ENCODE measurements at places on chromosomes 5 and 9.

GRCh38 chr5:77885519-77885918 lies 109.4 kb upstream of the TBCA start:
- DNase-seq = no peak

- no peak for DNase-seq
These were observed 265.5 kb upstream of the ADAMTSL1 start for GRCh38 chr9:18208166-18209059.

GRCh38 chr9:91905991-91906469 lies 44.0 kb downstream of the ROR2 start:
- no peak for DNase-seq

DNA sequence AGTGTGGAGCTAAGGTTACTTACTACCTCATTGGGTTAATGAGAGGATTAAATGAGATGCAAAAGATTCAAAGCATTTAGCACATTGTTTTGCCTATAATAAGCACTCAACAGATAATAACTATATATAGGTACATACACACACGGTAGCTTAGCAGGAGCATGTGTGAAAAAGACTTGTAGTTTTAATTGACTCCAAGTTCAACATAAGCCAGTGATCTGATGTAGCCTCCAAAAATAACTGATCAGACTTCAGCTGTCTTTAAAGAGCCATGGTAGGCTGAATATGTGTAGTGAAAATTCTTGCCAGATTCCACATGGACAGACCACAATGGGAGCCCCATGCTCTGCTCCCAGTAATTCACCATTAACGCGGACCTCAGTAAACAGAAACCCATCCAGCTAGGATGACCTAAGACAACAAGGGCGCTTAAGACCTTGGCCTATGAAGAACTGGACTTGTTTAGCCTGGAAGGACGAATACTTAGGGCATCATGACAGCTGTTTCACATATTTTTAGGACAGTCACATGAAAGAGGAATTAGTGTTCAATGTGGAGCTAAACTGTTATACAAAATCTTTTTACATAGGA lies 115.1 kb upstream of the ZNF366 start:
- no peak for DNase-seq

GRCh38 chr9:113578882-113579282 lies 115.4 kb downstream of the RGS3 start:
- peak; percentile 77 for DNase-seq

DNA sequence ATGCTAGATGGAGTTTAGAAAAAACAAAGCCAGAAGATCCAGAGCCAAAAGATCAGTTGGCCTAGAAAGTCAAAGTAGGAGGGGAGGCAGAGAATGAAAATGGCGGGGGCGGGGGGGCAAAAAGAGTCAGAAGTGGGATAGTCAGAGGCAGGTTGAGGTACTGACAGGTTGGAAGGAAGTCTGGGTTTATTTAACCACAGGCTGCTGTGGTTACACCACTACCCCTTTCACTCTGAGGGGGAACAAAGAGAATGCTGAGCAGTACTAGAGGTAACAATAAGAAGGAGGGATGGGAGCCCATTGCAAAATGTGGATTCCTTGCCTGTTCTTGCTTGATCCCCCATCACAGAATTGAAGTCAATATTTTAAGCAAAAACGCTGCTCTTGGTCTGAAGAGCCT lies 111.8 kb downstream of the CAVIN4 start:
- no peak for DNase-seq

DNA sequence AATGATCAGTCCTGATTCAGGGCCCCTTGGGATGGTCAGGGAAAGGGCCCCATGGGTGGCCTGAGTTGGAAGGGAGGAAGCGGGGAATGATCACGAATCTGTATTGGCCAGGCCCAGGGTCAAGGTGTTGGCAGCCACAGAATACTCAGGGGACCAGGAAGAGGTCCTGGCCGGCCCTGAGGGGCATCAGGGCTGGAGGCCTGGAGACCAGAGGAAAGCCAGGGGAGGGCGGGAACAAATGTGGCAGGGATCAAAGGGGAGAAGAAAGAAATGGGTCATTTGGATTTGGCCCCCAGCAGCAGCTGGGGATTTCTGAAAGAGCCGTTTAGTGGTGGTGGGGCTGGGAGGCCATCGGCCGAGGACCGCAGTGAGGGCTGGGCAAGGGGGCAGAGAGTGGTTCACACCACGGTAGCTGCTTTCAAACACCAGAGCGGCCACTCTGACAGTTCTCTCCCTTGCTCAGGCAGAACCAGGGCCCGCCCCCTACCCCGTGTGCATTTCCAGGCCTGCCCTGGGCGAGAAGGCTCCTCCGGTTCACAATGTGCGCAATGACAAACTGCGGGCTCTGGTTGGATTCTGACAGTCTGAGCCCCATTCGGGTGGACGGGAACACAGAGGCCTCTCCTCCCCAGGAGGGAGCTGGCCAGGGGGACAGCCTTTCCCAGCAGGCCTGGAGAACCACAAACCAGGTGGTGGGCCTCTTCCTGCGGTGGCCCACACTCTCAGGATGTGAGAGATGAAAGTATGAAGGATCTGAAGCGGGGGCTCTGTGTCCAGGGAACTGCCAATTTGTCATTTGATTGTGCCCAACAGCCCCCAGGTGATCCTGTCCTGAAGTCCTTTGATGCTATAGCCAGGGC lies 220.3 kb upstream of the IER5L start:
- DNase-seq = no peak

DNA sequence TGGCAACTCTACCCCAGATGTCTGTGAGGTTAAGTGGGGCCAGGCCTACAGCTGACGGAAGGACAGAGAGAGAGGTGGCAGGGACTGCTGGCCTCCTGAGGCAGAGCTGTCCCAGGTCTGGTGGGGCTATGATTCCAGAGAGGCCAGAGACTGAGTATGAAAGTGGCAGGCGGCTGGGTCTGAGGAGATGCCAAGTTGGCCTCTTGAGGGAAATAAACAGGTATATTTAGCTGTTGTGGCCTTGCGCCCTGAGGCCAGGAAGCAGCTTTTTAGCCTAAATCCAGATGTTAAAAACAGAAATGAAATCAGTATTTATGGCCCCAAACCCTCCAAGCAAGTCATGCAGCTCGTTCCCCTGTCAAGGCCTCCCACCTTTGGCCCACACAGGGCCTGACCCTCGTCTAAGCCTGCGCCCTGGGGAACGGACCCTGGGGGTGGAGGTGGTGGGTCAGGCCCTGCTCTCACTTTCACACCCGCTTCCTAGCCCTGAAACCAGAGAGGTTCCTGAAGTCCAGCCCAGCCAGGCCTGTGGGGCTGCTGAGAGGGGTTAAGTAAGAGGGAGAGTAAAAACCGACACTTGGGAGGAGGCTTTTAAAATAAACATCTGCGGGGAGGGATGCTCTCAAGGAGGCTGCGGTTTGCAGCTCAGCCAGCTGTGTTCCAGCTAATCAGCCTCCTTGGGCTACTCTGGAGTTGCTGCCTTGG lies 18.7 kb downstream of the PCDHGC5 start:
- no peak for DNase-seq

DNA sequence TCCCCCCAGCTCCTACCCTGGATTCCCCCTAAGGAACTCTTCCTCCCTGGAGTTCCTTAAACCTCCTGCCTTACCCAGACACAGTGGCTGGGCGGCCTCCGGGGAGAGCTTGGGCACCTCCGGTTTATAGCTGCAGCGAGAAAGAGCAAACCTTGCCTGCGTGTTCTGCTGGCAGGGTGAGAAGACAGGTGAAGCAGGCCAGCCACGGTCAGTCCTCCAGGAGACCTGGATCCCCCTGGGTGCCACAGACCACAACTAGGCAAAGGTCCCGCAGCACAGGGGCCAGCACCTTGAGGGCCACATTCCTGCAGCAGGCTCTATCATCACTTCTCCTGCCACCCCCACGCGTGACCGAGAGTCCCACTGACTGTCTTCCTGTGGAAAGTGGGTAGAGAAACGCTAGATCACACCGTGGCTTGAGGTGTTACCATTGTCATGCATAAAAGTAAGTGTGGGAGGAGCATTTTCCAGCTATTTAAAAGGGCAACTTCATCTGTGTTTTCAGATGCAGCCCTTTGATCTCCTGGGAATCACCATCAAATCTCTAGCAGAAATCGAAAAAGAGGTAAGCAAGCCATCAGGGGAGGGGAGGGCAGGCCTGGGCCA lies 130.2 kb upstream of the LMX1B start:
- DNase-seq = no peak

DNA sequence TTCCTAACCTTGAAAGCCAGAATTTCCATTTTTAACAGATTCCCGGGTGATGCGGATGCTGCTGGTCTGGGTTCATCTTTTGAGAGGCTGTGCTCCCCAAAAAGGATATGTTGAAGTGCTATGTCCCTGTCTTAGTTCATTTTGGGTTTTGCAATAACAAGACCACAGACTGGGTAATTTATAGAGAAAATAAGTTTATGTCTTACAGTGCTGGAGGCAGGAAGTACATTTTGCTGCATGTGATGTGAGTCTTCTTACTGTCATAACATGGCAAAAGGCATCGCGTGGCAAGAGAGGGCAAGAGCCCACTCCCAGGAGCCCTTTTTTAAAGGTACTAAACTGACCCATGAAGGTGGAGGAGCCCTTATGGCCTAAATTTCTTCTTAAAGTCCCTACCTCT lies 114.1 kb downstream of the DAPK1 start:
- no peak for DNase-seq

DNA sequence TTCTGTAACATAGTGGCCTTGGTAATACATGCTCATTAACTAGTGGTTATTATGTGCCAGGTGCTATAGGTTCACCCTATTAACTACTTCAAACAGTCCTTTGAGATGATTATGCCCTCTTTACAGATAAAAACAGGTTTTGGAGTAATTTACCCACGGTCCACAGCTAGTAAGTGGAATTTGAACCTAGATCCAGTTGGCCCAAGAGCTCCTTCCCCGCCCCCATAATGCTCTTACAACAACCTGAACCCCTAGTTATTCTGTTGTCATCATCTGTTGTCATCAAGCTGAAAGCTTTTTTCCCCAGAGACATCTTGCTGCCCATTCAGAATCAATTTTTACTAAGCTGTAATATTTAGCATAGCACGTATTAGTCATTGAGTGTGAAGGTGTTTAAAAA lies 23.2 kb downstream of the XPA start:
- no peak for DNase-seq

GRCh38 chr9:127178686-127179632 lies 56.5 kb upstream of the ANGPTL2 start:
- no peak for DNase-seq

DNA sequence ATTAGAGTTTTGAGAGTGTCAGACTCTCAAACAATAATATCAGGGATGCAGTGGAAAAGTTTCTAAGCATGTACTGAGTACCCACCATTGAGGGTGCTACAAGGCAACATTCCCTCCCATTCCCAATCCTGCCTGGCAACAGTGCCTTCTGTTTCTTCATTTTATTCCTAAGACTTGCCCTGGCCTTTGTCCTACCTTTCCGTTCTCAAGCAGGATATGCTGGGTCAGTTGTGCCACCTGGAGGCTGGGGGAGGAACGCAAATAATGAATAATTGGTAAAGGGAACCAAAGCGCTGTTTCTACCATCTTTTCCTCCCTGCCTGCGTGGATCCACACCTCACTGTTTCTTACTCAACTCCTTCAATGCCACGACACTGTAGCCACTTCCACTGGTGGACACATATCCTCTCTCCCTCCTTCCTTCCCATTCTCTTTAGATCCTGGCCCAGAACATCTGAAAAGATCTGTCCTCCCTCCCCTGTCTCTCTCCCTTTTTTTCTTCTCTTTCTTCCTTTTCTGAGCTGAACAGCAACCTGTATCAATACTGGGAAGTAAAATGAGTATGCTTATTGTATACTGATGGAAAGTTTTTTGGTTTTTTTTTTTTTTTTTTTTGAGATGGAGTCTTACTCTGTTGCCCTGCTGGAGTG lies 149.5 kb downstream of the C9orf152 start:
- DNase-seq = no peak

GRCh38 chr5:181136361-181136955 lies 5.5 kb upstream of the OR2V1 start:
- DNase-seq = no peak

DNA sequence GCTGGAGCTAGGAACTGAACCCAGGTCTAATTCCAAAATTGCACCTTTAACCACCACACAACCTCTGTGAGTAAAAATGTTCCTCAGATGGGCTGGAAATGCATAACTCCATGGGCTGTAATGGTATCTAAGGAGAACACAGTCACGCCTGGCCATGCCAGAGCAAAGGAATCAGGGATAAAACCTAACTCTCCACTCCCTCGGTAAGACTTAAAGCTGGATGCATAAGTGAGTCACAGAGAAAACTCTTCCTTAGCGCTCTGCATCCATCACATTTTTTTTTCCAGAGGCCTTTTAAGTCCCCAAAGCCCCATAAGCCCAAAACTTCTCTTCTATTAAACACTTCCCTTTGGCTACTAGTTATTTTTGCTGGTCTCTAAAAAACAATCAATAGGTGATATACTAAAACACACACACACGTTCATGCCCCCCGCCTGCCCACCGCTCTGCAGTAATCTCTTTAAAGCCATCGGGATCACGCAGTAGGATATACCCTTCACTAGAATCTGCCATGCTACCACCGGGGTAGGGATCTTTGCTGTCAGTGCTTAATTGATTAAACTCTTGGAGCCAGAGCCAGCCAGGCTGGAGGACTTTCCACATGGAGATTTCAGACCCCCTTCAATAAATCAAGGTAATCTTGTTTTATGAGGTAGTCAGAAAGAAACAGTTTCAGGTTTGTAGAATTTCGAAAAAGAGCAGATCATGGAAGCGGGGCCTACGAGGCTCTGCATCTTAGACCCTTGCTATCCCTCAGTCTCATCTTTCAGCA lies 212.9 kb downstream of the MAPKAP1 start:
- no peak for DNase-seq

GRCh38 chr9:132147331-132147730 lies 14.5 kb upstream of the NTNG2 start:
- no peak for DNase-seq

DNA sequence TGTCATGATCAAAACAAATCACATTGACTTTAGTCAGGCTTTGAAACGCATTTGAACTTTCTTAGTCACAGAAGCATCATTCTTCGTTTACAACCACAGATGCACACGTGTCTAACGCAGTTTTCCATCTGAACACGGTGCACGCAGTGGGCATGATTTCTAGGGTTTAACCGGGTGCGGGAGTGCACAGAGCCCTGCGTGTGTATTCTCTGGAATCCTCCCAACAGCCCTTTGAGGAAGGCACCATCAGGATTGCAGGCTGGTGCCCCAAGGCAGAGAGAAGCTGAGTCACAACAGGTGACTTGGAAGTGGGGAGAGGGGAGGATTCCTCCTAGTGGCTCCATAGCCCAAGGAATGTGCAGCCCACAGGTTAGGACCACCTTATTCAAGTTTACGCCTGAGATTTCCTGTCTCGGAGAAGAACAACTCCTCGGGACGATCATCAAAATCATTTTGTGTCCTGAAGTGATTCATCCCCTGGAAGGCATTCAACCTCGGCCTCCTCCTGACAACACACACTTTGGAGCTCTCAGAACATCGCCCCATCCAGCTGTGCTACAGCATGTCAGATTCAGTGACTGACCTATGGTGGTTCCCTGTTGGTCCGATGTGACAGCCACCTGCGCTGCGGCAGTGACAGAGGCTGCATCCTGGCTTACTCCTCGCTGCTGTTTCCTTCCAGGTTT lies 13.1 kb downstream of the ROPN1L start:
- no peak for DNase-seq

DNA sequence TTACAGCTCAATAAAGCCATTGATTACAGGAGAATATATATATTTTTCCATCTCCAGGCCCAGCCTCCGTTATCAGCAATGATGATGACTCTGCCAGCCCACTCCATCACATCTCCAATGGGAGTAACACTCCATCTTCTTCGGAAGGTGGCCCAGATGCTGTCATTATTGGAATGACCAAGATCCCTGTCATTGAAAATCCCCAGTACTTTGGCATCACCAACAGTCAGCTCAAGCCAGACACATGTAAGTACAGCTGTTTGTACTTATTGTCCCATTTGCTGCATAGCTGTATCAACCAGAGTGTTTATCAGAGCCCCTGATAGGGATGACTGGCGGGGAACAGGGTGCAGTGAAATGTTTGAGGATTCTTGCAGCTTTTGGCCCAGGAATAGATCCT lies 197.7 kb downstream of the NTRK2 start:
- DNase-seq = no peak
